ENCODE measurements at places on chromosomes 5 and 9.

DNA sequence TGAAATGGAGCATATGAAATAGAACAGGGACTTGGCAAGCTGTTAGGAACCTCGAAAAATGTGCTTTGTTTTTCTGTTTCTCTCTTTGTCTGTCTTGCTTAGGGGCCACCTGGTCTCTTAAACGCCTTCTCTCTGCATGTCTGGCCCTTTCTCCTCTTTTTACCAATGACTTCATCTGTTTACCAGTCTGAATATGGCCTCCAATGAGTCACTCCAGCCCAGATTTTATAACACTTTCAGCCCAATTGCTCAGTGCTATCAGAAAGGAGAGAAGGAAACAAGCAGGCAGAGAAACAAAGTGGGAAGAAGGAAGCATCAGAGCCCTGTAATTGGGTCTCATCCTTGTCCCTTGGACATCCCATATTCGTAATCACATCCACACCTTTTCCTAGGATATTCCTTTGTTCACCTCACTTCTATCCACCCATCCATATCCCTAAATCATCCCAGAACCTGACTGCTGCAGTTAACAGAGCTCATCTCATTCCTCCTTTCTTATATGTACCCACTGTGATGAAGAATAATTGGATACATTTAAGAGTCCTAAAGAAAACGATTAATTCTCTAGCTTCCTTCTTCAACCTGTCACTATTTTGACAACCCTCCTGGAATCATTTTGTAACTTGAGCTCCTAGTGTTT, 151.8 kb upstream of the GPR151 start:
- peak; percentile 33 for DNase-seq

DNA sequence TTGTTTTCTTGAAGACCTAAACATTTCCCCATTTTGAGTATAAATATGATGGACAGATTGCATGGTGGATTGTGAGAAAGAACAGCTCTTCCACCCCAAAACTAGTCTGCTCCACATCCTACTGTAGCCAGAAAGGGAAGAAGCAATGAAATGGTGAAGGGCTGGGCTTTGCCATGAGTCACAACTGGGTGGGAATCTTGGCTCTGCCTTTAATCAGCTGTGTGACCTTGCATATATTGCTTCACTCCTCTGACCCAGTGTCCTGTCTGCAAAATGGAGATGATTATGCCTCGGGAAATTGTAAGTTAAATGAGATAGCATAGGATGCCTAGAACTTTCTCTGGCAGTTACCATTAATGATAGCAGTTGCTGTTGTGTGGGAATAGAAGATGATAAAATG, 101.9 kb downstream of the PDE8B start:
- peak; percentile 18 for DNase-seq

DNA sequence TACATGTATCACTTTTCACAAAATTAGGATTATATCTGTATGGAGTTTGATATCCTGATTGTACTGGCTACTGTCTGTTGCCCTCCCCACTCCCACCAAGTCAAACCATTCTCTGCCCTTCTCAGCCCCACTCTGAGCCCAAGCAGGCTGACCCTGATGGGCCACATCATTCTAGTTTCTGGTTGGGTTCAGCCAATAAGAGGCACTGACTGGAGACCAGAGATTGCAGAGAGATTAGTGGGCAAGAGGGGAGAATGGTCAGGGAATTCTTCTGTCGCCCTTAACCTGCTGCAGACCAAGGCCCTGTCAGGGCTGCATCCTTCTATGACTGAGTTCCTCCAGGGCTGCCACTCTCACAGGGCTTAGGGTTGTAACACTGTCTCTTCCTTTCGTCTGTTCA, 2.7 kb downstream of the HSPB3 start:
- DNase-seq = no peak

DNA sequence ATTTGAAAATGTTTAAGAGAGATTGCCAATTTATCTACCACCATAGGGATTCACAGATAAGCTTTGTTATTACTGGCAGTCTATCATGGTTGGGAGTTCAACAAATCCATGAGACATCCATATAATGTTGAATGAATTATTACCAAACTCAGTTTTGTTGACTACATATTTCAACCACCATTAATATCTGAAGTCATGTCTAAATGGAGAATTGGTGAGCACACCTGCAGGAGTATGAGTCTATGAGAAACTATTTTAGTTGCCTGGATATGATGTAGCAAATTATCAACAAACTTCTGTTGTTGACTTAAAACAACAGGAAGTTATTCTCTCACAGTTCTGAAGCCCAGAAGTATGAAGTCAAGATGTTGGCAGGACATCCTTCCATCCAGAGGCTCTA, 126.8 kb upstream of the FBXL7 start:
- DNase-seq = no peak

- no peak for DNase-seq
These were observed 87.6 kb downstream of the AMBP start for GRCh38 chr9:113990570-113990907.

DNA sequence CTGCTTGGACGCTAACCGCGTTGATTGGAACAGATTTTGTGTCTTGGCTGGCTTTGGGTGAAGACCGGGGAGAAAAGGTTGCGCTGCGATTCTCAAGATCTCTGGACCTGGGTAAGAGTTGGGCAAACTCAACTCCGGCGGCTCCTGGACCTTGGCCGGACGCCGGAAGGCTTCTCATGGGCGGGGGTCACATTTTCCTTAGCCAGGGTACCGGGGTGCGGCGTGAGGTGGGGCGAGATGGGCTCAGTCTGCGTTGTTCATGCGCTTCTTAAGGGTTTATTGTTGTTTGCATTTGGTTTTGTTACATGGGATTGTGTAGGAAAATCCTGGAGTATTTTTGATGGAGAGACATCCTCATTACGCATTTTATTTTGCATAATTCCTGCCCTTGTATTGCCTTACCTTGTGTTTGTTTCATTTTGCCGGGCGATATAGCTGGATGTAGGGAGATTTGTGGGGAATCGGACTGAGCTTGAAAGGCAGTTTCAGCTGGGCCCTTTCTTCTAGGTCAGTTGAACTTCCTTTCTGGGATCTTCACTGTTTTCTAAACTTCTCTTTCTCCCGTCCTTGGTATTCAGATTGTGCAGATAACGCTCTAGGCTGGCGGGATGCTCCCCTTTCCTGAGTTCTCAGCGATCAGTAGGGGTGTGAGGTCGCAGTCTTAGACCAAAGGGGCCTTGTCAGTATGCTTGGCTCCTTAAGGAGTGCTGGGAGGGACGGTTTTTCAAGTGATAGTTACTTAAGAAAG, 524 bp downstream of the MEGF10 start:
- no peak for DNase-seq

DNA sequence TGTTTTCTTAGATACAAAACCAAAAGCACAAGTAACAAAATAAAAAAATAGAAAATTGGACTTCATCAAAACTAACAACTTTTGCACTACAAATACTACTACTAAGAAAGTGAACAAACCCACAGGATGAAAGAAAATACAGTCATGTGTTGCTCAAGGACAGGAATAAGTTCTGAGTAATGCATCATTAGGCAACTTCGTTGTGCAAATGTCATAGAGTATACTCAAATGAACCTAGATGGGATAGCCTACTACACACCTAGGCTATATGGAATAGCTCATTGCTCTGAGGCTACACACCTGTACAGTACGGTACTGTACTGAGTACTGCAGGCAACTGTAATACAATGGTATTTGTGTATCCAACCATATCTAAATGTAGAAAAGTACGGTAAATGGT, 88.3 kb downstream of the RAPGEF1 start:
- peak; percentile 57 for DNase-seq

DNA sequence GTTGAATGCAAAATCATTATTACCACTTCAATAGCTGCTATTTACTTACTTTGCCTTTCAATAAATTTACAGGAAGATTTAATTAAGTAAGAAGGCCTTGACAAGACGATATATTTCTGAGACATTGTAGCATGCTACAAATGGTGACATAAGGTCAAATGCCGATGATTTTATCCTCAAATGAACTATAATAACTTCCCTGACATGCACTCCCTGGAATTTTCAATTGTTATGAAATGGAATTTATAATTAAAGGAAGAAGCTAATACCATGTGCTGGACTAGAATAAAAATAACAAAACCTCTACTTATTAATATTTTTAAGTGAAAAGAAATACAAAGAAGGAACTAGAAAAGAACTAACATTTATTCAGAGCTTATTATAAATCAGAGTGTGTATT, 30.2 kb upstream of the ITGA1 start:
- DNase-seq = no peak

GRCh38 chr9:35280399-35280798, 118.6 kb downstream of the UNC13B start:
- DNase-seq = no peak

DNA sequence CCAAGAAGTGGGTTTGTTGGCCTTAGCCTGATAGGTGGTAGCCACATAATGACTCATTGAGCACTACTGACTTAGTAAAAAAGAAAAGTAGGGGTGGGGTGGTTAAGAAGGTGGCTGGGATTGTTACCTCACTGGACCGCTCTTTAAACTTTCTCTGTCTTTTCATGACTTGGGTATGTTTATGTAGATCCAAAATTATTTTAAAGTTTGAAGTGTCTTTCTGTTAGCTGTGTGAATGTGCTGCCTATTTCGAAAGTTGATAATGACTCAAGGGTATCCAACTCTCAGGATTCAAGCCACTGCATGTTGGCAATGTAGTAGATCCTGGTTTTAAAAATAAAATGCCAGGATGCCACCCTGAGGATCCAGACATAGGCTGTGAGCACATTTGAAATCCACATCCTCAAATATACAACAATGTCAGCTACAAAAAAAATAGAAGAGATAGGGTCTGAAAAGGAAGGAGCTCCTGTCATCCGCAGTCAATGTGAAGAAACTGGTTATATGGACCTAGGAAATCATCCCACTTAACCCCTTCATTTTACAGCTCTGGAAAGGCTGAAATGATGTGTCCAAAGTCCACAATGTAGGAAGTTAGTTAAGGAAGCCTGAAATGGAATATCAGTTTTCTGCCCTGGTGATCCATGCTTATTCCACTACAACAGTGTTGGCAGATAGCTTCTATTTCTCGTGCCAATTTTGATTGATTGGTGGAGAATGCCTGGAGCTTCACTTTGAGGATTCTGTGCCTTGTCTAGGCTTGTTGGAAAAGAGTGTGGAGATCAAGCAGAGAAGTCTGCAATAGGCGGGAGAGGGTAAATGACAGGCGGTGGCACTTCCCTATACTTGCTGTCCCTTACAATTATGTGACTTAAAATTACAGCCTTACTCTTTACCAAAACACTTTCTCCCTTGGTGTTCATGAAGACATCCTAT, 23.4 kb downstream of the ZNF462 start:
- DNase-seq = no peak
